Activated naive CD4-positive, alpha-beta T cell treated with anti-CD3 and anti-CD28 coated beads, Interleukin-2, amount 10 ng/mL, durations not matched to agents 7 days and 5 days (primary cell): ENCODE measurements at places on chromosomes 7 and 10.
A peak's percentile ranks its signal among the peaks of the same experiment; 100 is the strongest.

- no peak for DNase-seq
Measured at GRCh38 chr7:138377306-138377705, 82.8 kb upstream of the TRIM24 start.

GRCh38 chr10:34031400-34031799 is 696.9 kb upstream of the NRP1 start:
- no peak for DNase-seq

GRCh38 chr7:19145434-19146115 is 354 bp upstream of the FERD3L start:
- DNase-seq = no peak

DNA sequence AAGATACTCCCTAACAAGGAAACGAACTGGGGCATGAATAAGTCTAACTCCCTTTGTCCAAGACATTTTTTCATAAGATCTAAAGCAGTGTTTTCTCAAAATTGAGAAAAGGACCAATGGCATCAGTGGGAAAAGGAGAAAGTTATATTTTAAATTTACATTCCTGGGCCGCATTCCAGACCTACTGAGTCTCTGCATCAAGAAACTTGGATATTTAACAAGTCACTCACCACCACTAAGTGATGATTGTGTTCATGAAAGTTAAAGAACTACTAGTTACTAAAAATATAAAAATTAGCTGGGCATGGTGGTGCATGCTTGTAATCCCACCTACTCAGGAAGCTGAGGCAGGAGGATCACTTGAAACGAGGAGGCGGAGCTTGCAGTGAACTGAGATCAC is 149.6 kb upstream of the MEOX2 start:
- no peak for DNase-seq

DNA sequence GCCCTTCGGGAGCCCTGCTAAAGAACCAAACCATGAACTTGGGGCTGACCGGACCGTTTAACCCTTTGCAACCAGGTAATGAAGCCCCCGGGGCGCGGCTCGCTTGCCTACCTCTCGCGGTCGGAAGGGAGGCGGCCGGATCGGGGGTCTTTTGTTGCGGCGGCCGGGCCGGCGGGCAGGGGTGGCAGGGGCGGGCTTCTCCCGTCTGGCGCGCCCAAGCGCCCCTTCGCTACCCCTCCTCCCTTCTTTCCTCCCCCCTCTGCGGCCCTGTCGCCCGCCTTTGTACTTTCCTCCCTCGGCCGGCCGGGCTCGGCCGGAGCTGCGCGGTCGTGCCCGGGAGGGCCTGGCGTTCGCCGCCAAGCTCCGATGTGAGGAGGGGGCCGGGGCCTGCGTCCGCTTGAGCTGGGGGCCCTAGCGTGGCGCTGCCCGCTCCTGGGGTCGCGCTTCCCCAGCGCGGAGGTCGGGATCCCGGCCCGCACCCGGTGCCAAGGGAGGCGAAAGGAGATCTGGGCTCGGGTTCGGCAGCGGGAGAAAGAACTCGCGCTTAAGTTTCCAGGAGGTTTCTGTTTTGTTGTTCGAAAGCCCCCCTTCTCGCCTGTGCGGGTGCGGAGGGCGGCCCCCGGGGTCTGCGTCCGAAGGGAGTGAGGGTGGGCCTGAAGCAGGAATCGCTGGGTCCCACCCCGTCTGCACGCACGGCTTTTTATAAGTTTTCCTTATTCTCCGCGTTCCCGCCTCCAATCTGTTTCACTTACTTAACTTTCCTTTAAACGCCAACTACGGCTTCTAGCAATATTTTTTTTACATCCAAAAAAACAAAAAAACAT is 436.8 kb upstream of the GALNT17 start:
- no peak for DNase-seq

- DNase-seq = no peak
Measured at GRCh38 chr7:28685242-28685643, 272.9 kb downstream of the TRIL start.

DNA sequence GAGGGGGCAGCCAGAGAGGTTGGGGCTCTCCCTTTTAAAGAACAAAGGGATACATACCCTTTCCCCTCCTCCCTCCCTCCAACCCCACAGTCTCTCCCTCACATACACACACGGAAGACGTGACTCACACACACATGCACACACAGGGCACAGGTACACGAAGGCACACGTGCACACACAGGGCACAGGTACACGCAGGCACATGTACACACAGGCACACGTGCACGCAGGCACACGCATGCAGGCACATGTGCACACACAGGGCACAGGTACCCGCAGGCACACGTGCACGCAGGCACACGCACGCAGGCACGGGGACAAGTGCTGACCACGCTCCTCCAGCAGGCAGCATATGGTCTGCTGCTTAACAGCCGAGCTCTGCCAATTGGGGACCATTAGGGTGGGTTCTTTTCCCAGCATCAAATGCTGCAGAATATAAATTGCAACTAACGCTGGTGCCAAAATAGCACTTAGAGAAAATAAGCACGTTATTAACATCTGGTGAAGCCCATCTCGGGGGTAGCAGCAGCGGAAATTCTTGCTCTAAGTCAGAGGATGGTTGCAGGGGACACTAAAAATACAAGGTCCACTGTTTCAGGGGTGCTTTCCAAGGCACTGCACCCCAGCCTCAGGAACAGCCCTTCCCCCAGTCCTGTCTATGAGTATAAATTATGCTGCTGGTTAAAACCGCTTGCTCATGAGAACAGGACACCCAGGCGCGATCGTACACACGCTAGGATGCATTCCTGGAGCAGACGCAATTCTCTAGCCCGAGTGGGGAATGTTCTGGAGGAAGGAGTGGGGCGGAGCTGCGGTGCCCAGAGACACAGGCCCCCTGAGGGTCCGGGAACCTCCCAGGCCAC is 55.2 kb upstream of the TNRC18 start:
- no peak for DNase-seq

GRCh38 chr10:27680691-27681605 is 64.7 kb downstream of the MKX start:
- DNase-seq = no peak

DNA sequence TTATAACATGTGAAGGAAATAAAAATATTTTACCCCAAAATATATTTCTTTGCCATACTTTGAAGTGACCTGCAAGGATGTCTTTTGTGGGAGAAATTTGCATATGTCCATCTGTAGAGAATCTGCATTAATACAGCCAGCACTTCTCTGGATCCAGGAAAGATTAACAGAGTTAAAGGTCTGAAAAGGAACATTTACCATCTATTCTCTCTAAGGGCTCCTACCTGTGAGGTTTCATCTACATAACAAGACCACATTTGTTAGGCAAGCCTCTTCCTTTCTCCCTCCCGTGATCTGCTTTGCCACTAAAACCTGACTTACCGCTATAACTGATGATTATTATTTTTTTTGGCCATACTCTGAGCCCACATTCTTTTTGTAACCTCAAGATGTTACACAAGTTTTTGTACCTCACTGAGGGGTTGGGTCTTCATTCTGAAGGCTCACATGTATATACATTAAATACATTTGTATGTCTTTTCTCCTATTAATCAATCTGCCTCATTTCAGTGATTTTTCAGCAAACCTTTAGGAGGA is 129.4 kb downstream of the AKR1D1 start:
- DNase-seq = no peak

DNA sequence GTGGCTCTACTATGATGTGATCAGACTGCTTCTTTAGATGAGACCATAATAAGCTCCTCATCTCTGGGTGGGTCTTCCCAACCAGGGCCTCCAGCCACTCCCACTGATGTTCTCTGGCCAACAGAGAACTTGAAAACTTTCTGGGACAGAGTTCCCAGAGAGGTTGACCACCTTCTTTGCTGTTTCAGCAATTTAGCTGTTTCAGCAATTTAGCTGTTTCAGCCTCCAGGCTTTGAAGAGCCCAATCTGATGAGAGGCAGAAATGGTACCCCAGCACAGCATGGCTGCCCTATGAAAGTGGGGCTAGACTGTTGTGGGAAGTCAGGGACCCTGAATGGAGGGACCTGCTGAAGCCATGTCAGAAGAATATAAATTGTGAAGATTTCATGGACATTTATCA is 49.0 kb downstream of the ZNF92 start:
- DNase-seq = no peak

- DNase-seq = peak; percentile 21
Measured at GRCh38 chr7:75995996-75996395, 1.6 kb upstream of the TMEM120A start.

DNA sequence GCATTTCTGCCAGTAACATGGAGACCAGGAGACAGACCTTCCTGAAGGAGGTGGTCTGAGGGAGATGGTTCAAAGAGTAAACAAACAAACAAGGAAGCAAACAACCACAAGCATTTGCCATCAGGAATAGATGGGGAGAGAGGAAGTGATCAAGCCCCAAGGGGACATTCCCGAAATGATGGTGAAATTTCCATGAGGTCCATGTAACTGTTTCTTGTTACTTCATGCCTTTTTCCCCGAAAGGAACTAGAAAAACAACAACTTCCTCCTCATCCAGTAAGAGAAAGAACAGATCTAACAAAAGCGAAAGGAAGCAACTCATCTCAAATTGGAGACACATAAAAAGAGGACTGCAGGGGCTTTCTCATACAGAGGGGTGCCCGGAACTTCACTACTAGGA is 152.5 kb upstream of the ZNF32 start:
- no peak for DNase-seq

GRCh38 chr10:11159543-11160215 is 142.0 kb downstream of the CELF2 start:
- no peak for DNase-seq

DNA sequence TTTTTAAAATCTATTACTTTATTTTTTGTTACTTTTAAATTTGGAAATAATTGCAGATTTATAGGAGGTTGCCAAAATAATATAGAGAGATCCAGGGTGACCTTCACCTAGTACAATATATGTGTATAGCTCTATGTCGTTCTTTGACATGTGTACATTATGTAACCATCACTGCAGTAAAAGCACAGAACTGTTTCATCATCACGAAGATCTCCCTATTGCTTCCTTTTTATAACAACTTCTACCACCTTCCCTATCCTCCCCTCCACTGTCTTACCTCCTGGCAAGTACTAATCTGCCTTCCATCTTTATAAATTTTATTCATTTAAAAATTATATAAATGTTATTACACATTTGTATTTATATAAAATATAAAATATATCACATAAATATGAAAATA is 251.0 kb downstream of the AUTS2 start:
- no peak for DNase-seq

- no peak for DNase-seq
Measured at GRCh38 chr7:117193564-117193963, 129.3 kb downstream of the WNT2 start.

GRCh38 chr10:51926337-51926736 is 226.9 kb upstream of the CSTF2T start:
- no peak for DNase-seq

GRCh38 chr7:104267701-104268368 is 60.0 kb upstream of the ORC5 start:
- no peak for DNase-seq

- no peak for DNase-seq
Measured at GRCh38 chr7:130966246-130967009, 232.4 kb upstream of the KLF14 start.

DNA sequence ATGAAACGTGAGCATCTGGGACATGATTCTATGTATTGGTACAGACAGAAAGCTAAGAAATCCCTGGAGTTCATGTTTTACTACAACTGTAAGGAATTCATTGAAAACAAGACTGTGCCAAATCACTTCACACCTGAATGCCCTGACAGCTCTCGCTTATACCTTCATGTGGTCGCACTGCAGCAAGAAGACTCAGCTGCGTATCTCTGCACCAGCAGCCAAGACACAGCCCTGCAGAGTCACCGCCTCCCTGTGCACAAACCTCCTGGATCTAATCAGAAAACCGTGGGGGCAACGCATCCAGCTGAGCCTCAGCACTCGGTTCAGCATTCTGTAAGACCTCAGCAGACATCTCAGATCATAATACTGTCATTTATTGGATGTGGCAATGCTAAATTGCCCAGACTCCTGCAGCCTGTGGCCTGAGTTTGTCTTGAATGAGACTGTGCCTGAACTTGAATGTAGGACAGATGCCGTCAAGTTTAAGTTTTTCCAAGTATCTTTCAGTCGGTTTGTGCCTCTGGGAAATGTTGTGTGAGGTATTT is 41.5 kb upstream of the PRSS58 start:
- DNase-seq = no peak

DNA sequence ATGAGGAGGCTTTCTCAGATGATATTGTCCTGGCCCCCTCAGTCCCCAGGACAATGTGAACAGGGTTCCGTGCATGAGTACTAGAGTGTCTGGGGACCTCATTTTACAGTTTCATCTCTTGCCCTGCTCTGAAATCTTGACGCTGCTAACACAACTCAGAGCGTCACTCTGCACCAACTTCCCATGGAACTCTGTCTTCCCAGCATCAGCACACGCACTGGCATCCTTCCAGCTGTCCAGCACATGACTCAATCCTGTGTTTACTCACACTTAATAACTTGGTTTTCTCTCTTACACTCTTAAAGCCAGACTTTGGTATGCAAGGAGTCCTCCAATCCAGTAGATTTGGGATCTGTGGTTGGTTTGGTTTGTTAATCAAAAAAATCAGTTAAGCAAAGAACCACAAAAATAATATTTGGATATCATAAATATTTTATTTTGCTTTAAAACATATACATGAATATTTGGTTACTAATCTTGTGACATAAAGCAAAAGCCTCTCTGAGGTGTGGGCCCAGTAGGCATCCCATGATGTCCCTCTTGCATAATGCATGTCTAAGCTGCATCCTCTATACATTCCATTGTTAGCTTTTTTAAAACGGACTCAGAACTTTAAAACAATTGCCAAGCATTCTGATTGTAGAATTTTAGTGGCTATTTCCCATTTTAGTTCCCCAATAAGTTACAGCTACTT is 131.0 kb downstream of the CXCL12 start:
- no peak for DNase-seq

GRCh38 chr7:129657363-129657762 is 45.8 kb downstream of the NRF1 start:
- no peak for DNase-seq

GRCh38 chr10:104472957-104473745 is 119.5 kb downstream of the CFAP58 start:
- DNase-seq = no peak

DNA sequence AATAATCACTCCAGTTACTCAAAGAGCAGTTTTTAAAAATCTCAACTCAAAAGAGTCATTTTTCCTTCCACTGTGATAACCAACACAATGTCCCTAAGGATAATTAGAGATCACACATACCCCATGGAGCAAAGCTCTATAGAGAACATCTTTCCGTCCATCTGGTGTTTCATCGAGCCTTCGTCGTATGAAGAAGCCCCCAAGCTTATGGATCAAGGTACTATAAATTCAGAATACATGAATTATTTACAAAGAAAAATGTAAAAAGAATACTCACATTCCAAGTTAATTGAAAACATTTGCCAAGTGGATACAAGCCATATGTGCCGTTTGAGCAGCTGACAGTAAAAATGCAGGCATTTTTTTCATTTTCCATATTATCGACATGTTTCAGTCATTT is 14.8 kb downstream of the GPAM start:
- DNase-seq = no peak

- no peak for DNase-seq
Measured at GRCh38 chr7:109479388-109479787, 909.7 kb downstream of the DNAJB9 start.

GRCh38 chr10:31603235-31604087 is 284.4 kb downstream of the ZEB1 start:
- DNase-seq = peak; percentile 81
